CD4-positive, alpha-beta T cell treated with Interleukin-15 for 4 hours (primary cell): ENCODE measurements at places on chromosomes 13 and 19.

DNA sequence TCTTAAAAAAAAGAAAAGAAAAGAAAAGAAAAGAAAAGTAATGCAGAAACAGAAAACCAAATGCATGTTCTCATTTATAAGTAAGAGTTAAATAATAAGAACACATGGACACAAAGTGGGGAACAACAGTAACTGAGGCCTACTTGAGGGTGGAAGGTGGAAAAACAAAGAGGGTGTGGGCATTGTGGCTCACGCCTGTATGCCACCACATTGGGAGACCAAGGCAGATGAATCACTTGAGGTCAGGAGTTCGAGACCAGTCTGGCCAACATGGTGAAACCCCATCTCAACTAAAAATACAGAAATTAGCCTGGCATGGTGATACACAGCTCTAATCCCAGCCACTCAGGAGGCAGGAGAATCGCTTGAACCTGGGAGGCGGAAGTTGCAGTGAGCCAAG, 8.1 kb downstream of the ZNF708 start:
- no peak for DNase-seq

- no peak for DNase-seq
Observed at GRCh38 chr13:26423629-26424028, 133.9 kb upstream of the WASF3 start.

DNA sequence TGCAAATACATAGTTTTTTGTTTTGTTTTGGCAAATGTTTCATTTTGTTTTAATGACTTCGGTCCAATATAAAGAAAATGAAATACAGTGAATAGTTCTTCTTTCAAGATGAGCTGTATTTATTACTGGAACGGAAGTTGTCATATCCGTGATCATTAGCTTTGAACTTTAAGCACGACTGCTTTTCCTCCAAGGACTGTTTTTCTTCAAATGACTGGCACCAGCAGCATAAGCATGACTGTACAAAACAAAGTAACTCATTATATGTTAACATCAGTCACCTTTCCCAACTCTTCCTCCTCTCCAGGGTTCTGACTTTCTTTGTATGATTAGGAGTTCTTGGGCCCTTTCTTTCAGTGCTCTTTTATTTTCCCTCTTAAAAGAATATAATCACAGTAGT, 20.5 kb downstream of the EDNRB start:
- no peak for DNase-seq

- no peak for DNase-seq
Observed at GRCh38 chr13:33352526-33352925, 67.0 kb upstream of the STARD13 start.

- no peak for DNase-seq
Observed at GRCh38 chr19:1950640-1951039, 9.7 kb downstream of the CSNK1G2 start.

GRCh38 chr13:67620665-67621064, 390.5 kb upstream of the PCDH9 start:
- no peak for DNase-seq

- no peak for DNase-seq
Observed at GRCh38 chr13:20403826-20404225, 121.8 kb downstream of the CRYL1 start.

- no peak for DNase-seq
Observed at GRCh38 chr19:38228491-38229439, 4.7 kb upstream of the DPF1 start.

DNA sequence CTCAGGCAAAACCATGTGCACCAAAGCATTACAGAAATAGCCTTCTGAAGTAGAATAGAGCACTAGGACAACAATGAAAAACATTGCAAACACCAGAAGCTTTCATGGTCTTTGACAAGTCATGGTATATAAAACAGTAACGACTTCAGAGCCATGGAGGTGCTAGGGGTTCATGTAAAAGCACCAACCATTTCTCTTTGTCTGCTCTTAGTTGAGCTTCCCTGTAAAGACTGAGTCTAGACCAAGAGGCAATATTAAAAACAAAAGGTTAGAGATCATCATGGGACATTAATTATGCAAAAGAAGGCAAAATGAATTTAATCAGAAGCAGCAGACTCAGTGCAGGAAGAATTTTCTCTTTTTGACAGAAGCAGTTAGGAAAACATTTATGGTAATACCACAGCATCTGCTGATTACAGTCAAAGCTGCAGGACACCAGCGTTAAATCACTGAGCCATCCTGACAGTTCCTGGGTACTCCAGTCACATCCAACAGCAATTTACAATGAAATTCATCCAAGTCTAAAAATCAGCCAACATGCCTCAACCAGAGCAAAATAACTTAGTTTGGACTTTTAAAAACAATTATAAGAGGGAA, 476.8 kb downstream of the DIAPH3 start:
- DNase-seq, result no peak

- DNase-seq, result peak; percentile 75
Observed at GRCh38 chr13:99273128-99273527, 14.9 kb upstream of the GPR18 start.

- peak; percentile 37 for DNase-seq
Observed at GRCh38 chr19:42207767-42208271, 9.7 kb downstream of the DEDD2 start.

- DNase-seq, result no peak
Observed at GRCh38 chr13:25330541-25330940, 29.1 kb downstream of the NUP58 start.
